ENCODE measurements at places on chromosomes 3 and 15.

DNA sequence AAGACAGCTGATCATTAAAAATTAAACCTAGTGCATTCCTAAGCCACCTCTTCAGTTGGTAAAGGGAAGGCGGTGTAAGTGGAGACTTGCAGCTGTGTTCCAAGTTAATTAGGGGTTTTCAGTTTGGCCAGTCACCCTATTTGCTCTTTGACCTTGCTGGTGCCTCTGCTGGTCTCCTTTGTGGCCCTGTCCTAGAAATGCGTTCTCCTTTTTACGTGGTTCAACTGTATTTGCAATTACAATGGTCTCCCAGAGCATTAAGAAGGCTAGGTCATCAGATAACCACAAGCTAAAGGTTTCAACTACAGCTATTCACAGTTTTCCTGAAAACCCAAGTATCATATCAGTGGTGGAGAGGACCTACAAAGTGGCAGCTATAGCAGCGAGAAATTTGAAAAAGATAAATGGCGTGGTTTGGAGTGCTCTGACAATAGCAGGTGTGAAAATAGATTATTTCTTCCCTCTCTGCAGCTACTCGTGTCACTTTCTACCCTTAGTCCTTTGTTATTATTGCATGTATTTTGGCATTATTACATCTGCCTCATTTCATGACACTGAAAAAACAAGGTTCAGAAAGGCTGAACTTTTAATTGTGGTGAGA lies 203.5 kb upstream of the TBC1D5 start:
- H3K4me1 ChIP-seq: no peaks in the 10 kb centered on the region
- DNase-seq: no peak
- H3K27ac ChIP-seq: no peak overlapping the region
- H3K27me3 ChIP-seq: peaks cover 44% of the 10 kb centered on the region

DNA sequence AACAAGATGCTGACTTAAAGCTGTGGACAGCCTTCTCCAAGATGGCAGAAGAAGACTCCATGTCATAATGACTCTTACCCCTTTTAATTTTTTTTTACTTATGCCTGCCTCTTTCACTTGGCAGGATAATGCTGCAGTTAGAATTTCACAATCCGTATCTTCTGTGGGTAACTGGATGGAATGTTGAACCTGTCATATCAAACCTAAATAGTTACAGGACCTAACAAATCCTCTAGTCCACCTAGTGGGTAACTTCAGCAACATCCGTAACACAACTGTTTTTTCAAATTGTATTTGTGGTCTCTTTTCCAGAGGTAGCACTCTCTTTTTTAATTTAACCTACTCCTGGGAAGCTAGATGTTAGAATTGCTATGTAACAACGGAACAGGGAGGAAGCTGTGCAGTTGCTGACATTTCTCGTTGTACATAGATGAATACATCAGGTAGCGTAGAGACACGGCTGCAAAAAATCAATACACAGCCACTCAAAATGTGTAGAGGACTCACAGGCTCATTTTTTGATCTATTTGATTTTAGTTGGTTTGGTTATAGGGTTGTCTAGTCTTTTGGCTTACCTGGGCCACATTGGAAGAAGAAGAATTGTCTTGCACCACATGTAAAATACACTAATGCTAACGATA lies 43.9 kb upstream of the TRPM1 start:
- H3K4me1 ChIP-seq: peaks cover 4% of the 10 kb centered on the region
- no peak for DNase-seq
- peaks cover 6% of the 10 kb centered on the region for H3K27me3 ChIP-seq
- no peak overlapping the region for H3K27ac ChIP-seq

DNA sequence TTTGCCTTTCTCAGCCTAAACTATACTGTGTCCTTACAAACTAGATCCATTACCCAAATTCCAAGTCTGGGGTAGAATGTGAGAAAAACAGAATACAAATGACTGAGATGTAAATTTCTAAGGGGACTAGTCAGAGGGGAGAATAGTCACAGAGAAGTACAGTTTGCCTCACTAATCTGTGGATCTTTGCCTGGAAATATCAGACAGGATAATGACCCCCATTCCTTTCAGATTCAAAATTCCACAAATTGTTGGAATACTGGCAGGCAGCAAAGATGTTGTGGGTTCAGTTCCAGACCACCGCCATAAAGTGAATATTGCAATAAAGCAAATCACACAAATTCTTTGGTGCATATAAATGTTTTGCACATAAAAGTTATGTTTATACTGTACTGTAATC lies 762.8 kb upstream of the NR2F2 start:
- no peaks in the 10 kb centered on the region for H3K4me1 ChIP-seq
- H3K4me3 ChIP-seq: no peak overlapping the region
- no peak for DNase-seq
- H3K27me3 ChIP-seq: peaks cover 6% of the 10 kb centered on the region

DNA sequence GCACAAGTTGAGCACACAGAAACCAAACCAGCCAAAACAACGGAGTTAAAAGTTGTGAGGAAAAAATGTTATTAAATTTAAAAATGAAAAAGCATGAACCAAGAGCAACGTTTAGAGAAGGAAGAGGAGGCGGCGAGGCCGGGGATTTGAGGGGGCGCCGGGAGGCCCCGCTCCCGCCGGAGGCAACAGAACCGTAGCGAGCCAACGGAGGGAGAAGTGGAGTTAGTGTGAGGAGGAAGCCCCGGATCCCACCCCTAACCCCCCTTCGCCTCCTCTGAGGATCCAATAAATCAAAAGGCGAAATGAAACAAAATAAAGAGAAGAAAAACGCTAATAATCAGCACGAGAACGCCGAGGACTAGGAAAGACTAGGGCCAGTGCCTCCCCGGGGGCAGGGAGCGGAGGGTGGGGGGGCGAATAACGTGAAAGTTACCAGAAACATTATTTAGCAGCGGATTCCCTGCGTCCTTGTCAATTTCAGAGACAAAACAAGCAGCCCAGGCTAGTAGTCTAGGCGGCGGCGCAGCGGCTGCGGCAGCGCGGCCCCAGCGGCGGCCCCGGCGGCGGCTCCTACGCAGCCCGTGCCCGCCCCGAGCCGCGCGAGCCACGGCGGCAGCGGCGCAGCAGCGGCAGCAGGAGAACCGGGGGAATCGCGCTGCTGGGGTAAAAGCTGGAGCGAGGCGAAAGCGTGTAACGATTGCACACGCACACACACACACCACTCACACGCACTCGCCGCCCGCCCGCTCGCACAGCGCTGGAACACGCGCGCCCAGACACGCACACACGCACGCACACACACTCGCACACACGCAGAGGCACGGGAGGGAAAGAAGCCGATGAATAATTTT lies 1.7 kb downstream of the MEIS2 start:
- peak overlapping the region; percentile 77 for H3K27ac ChIP-seq
- no peak for DNase-seq
- H3K4me1 ChIP-seq: peaks cover 41% of the 10 kb centered on the region
- H3K4me3 ChIP-seq: peak overlapping the region; percentile 84
- peaks cover 29% of the 10 kb centered on the region for H3K36me3 ChIP-seq

DNA sequence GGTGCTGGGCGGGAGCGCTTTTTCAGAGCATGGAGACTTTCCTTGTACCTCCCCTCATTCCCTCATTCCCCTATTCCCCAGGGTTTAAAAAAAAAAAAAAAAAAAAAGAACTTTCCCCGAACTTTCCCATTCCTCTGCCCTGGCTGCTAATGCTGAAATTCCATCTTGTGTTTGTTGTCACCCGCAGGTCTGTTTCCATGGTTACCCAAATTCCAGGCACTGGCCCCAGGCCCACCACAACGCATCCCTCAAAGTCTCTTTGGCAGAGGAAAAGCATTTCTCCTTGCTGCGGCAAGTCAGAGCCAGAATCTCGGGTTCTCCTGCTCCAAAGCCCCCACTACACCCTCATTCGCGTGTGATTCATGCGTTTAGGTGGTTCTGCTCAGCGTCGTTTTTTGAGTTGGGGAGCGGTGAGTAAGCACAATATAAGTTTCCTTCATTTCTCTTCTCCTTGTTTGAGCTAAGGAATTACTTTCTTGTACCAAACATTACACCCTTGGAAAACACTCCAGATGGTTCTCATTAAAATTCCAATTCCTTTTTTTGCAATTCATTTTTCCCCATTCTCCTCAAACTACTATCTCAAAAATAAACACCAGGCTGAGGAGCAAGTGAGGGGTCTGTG lies 21.6 kb downstream of the ANAPC13 start:
- H3K4me1 ChIP-seq: no peaks in the 10 kb centered on the region
- no peak overlapping the region for H3K4me3 ChIP-seq
- H3K27me3 ChIP-seq: peaks cover 44% of the 10 kb centered on the region
- H3K36me3 ChIP-seq: no peaks in the 10 kb centered on the region

- H3K27me3 ChIP-seq: peaks cover 17% of the 10 kb centered on the region
- H3K36me3 ChIP-seq: peaks cover 7% of the 10 kb centered on the region
- peaks cover 20% of the 10 kb centered on the region for H3K4me1 ChIP-seq
- DNase-seq: peak; percentile 62
- H3K27ac ChIP-seq: peak within 1 kb of the TSS; percentile 80
- H3K4me3 ChIP-seq: peak within 1 kb of the TSS; percentile 85
Observed at GRCh38 chr15:41558400-41559238, at the start of gene TYRO3. TSS of gene TYRO3 (plus strand) at chr15:41559212. CDS start at chr15:41559258, 46 bp downstream.

DNA sequence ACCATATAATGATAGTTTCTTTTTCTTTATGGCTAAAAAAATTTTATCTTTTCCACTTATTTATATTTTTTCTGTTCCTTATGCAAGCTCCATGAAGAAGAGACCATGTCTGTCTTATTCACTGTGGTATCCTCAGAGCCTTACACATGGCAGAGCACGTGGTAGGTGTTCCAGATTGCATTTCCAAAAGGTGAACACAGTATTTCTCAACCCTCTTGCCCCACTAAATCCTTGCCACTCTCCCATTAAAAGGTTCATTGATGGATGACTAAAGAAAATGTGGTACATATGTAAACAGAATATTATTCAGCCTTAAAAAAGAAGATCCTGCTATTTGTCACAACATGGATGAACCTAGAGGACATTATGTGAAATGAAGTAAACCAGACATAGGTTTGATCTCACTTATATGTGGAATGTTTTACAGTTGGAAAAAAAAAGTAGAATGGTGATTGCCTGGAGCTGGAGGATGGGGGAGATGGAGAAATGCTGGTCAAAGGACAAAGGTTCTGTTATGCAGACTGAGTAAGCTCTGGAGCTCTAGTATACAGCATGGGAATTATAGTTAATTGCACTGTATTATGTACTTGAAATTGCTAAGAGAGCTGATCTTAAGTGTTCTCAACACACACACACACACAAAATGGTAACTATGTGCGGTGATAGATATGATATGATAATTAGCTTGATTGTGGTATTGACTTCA lies 266.7 kb downstream of the CNTN3 start:
- H3K27me3 ChIP-seq: no peaks in the 10 kb centered on the region
- H3K4me1 ChIP-seq: no peaks in the 10 kb centered on the region
- no peaks in the 10 kb centered on the region for H3K36me3 ChIP-seq
- DNase-seq: no peak
- no peak overlapping the region for H3K4me3 ChIP-seq

DNA sequence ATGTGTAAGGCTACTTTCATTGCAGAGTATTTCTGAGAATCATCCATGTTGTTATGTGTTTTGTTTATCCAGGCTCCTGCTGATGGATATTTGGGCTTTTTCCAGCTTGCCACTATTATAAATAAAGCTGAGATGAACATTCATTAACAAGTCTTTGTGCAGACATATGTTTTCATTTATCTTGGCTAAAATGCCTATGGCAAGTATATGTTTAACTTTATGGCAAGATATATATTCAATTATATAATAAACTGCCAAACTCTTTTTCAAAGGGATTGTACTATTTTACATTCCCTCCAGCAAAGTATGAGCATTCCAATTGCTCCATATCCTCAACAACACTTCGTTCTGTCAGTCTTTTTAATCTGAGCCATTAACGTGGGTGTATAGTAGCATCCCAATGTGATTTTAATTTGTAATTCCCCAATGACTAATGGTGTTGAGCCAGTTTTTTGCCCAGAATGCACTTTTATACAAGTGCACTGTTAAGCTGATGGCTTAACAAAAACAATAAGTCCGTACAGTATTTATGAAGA lies 452.4 kb downstream of the SHQ1 start:
- peaks cover 36% of the 10 kb centered on the region for H3K4me1 ChIP-seq
- DNase-seq: no peak
- H3K27me3 ChIP-seq: no peaks in the 10 kb centered on the region
- peaks cover 17% of the 10 kb centered on the region for H3K36me3 ChIP-seq
- H3K27ac ChIP-seq: no peak overlapping the region
- H3K4me3 ChIP-seq: no peak overlapping the region

DNA sequence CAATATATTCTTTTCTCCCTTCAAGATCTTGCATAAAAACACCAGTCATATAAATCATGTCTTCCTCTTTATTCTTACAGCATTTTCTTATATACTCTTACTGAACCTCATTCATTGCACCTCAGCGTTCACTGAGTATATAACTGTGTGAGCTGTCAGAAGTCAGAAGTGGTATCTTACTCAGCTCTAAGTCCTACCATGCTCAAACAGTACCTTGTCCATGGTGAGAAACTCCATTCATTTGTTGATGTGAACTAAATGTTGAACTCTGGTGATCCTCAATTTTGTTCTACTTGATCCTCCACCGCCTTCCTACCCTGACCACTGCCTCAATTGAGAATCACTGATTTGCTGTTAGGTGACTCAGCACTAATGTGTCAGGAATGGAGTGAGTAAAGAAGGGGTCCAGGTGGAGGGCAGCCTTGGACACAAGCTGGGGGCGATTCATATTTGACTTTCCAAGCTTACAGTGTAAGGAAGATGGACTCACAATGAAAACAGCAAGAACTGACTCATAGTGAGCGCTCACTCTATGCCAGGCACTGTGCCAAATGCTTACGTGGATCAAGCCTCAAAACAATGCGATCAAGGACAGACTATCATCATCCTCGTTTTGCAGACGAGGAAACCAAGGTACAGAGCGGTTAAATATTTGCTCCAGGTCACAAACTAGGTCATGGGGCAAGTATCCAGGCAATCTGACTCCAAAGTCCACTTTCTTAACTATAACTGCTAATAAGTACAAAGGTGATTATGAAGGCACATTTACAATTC lies 13.5 kb upstream of the ZFYVE19 start:
- no peak overlapping the region for H3K4me3 ChIP-seq
- DNase-seq: no peak
- no peaks in the 10 kb centered on the region for H3K27me3 ChIP-seq
- H3K36me3 ChIP-seq: peaks cover 20% of the 10 kb centered on the region
- peaks cover 33% of the 10 kb centered on the region for H3K4me1 ChIP-seq
- H3K27ac ChIP-seq: peak overlapping the region; percentile 5

DNA sequence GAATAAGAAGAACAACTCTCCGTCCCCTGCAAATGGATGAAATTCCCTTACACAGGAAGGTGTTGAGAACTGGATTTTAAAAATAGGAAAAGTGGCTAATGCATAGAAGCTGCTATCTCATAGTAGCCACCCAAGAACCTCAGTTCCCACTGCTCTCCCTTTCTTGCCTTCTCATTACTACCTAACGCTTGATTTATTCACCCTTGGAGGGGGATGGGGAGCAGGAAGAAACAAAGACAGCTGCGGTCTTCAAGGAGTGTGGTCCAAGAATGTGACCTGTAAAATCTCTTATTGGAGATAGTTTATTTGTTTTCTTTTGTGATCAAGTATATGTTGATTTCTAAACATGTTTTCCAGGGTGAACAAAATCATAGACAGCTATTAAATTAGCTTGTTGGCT lies 274.1 kb upstream of the CTNNB1 start:
- H3K27ac ChIP-seq: no peak overlapping the region
- no peaks in the 10 kb centered on the region for H3K4me1 ChIP-seq
- H3K36me3 ChIP-seq: no peaks in the 10 kb centered on the region
- no peak for DNase-seq
- H3K4me3 ChIP-seq: no peak overlapping the region
- peaks cover 40% of the 10 kb centered on the region for H3K27me3 ChIP-seq

- H3K4me1 ChIP-seq: no peaks in the 10 kb centered on the region
- H3K36me3 ChIP-seq: no peaks in the 10 kb centered on the region
- H3K4me3 ChIP-seq: no peak overlapping the region
- peaks cover 31% of the 10 kb centered on the region for H3K27me3 ChIP-seq
Observed at GRCh38 chr3:38823722-38824121, 7.7 kb upstream of the SCN10A start.

- no peak overlapping the region for H3K27ac ChIP-seq
- no peak overlapping the region for H3K4me3 ChIP-seq
- no peaks in the 10 kb centered on the region for H3K27me3 ChIP-seq
- no peaks in the 10 kb centered on the region for H3K36me3 ChIP-seq
- no peaks in the 10 kb centered on the region for H3K4me1 ChIP-seq
Observed at GRCh38 chr3:111338059-111338698, 203.8 kb upstream of the CD96 start.
